A549 treated with ZK216348 at 1 μM for 4 hours (cell line): ENCODE measurements at places on chromosomes 1 and 21. TPM values are rescaled to one million over a fixed set of nuclear protein-coding genes. Genes with fewer than 3 reads are reported as not detected.

Gene SLC45A3
- total RNA-seq = 3.8 to 6.7 TPM (median 6.2 TPM) in 5 replicates

Gene KRTAP13-2
- not detected in 5 replicates for total RNA-seq

Gene HORMAD1
- 5.2 to 10.7 TPM (median 7.7 TPM) in 5 replicates for total RNA-seq

Gene ERICH3
- not detected in 5 replicates for total RNA-seq

Gene OPTC
- not detected in 5 replicates for total RNA-seq

Gene C1orf56
- 4.2 to 7.5 TPM (median 6.7 TPM) in 5 replicates for total RNA-seq

Gene IFI44L
- 0.02 to 0.05 TPM in 2 of 5 replicates, not detected in the others for total RNA-seq

Gene VAMP4
- 4.0 to 5.7 TPM (median 4.7 TPM) in 5 replicates for total RNA-seq

Gene SEC16B
- 0.43 to 1.1 TPM (median 0.79 TPM) in 5 replicates for total RNA-seq

Gene SPATA1
- total RNA-seq = 0.75 to 2.3 TPM (median 1.1 TPM) in 4 of 5 replicates, not detected in the other

Gene RGS18
- not detected in 5 replicates for total RNA-seq

Gene CORT
- total RNA-seq = 0.25 to 0.28 TPM in 2 of 5 replicates, not detected in the others

Gene HSD3B1
- total RNA-seq = not detected in 5 replicates

Gene IL19
- total RNA-seq = not detected in 5 replicates

Gene CNKSR1
- 0.13 to 0.58 TPM (median 0.39 TPM) in 5 replicates for total RNA-seq

Gene HRNR
- total RNA-seq = not detected in 5 replicates

Gene ATP1A2
- total RNA-seq = 0.12 to 0.14 TPM (median 0.13 TPM) in 3 of 5 replicates, not detected in the others

Gene REN
- total RNA-seq = not detected in 5 replicates

Gene CHIA
- not detected in 5 replicates for total RNA-seq

Gene ZNF593OS
- total RNA-seq = not detected in 5 replicates

Gene ATP6V1G3
- not detected in 5 replicates for total RNA-seq

Gene EXO1
- total RNA-seq = 21.6 to 28.6 TPM (median 24.7 TPM) in 5 replicates

Gene OR2L3
- not detected in 5 replicates for total RNA-seq

Gene SPRR1A
- total RNA-seq = not detected in 5 replicates

Gene ESRRG
- not detected in 5 replicates for total RNA-seq
